ENCODE measurements at places on chromosomes 5 and 9.

DNA sequence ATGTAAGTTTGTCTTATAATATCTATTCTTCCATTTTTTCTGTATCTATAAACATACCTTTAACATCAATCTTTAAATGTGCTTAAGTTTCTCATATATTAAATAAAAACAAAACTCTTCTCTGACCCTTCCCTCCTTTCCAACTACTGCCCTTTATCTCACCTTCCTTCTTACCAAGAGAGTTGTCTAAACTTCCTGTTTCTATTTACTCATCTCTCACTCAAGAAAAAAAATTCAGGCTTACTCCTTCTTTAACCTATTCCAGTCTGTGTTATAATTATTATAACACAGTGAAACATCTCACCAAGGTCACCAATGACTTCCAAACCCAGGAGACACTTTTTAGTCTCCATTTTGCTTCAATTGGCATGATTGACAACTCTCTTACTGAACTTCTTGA lies 140.9 kb downstream of the CCDC171 start:
- DNase-seq: no peak

DNA sequence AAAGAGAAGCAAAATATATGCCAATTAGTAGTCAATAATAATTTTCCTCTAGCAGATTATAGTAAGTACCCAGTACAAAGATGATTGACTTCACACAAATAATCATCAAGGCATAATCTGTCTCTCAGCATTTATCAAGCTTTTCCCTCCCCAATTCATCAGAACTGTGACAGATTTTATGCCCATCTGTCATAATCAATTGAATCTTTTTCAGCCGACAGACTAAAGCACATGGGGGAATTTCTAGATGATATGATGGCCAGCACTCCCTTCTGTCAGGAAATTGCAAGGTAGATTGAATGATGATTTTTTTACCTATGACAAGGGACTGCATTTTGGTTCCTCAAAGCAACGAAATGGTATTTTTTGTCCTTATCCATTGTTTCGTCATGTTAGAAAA lies 227.1 kb upstream of the CYLC2 start:
- no peak for DNase-seq

DNA sequence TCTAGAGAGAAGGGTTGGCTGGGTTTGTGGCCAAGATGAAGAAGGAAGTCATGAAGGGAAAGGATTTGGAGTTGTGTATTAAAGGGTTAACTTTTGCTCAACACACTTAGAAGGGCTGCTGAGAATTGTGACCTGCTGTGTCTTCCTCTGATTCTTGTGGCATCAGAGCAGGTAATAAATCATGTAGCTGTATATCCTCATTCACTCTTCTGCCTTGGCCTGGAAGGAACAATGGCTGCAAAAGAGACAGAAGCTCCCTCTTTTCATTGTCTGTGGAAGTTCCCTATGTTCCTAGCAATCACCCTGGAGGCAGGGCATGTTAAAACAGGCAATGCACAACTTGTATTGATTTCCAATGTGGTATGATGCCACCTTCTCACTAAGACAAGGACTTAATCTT lies 159.1 kb downstream of the LRRC70 start:
- no peak for DNase-seq

GRCh38 chr9:114413861-114414301 lies 26.1 kb upstream of the AKNA start:
- DNase-seq: no peak

- no peak for DNase-seq
Measured at GRCh38 chr5:125470280-125470902, 724.0 kb upstream of the ZNF608 start.

- no peak for DNase-seq
Measured at GRCh38 chr5:7394889-7395431, 978 bp upstream of the ADCY2 start.

- DNase-seq: no peak
Measured at GRCh38 chr5:73182307-73182706, 9.3 kb downstream of the TMEM174 start.

DNA sequence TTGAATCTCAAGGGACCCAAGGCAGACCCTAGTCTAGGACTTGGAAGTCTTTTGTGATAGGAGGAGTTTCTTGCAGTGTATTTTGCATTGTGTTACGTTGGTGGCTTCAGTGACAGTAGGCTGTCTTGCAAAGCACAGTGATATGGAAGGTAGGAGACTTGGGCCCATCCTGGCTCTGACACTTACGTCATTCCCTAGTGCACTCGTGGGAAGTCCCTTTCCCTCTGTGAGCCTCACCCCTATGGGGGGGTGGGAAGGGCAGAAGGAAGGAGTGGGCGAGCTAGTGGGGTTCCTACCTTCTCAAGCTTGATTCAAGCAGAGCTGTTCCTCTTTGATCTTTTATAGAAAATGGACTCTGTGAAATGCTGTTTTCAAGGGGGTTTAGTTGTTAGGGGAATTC lies 9.2 kb upstream of the TEX53 start:
- no peak for DNase-seq

GRCh38 chr9:124215956-124216355 lies 41.8 kb upstream of the NEK6 start:
- no peak for DNase-seq

DNA sequence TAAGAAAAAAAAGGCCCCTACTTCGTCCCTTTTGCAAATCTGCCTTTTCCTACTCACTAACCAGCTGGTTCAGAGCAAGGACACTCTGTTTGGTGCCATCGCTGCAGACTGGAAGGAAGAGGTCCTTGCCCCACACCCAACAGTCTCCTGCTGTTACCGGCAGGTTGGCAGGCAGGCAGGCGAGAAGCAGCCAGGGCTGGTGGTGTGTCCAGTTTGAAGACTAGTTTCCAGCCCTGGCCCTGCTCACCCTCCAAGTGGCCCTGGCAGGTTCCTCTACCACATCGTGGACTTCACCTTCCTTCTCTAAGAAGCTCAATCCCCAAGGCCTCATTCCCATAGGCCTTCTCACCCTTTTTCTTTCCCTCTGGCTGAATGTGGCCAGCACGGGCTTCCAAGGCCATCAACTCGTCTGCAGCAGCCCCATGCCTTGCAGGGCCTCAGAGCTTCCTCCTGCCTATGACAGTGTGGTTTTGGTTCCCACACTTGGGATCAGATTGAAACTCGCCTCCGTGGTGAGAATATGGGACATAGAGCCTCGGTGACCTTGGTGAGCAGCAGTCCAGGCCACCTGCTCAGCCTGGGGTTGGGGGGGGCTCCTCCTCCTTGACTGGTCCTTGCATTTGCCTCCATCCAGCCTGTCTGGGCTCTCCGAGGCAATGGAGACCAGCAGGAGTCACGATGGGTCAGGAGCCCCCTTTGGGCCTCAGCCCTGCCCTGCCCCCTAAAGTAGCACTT lies 22.9 kb downstream of the TGFBI start:
- no peak for DNase-seq

DNA sequence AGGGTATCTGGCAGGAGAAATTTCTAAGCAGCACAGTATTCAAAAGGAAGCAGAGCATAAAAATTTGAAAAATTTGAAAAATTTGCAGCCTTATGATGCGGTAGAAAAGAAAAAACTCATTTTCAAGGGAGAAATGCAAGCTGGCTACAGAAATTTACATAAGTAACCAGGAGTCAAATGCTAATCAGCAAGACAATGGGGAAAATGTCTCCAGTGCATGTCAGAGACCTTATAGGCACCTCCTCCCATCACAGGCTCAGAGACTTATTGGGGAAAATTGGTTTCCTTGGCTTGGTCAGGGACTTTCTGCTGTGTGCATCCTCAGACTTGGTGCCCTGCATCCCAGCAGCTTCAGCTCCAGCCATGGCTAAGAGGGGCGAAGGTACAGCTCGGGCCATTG lies 35.8 kb downstream of the IZUMO3 start:
- DNase-seq: no peak

GRCh38 chr5:178511172-178511571 lies 79.0 kb downstream of the COL23A1 start:
- no peak for DNase-seq

GRCh38 chr5:84260939-84261338 lies 123.7 kb downstream of the EDIL3 start:
- no peak for DNase-seq

- DNase-seq: no peak
Measured at GRCh38 chr9:125421166-125421565, 159.5 kb downstream of the GAPVD1 start.

DNA sequence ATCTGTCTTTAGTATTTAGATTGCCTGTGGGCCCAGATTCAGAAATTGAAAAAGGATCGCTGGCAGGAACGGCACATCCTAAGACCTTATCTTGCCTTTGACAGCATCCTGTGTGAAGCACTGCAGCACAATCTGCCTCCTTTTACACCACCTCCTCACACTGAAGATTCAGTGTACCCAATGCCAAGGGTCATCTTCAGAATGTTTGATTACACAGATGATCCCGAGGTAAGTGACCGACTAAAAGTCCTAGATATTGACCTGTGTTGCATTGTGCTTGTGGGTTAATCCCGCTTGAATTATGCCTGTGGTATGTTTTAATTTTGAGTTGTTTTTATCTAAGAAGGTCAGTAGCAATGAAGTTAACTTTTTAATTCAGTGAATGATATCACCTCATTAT lies 14.4 kb downstream of the NCBP1 start:
- no peak for DNase-seq

DNA sequence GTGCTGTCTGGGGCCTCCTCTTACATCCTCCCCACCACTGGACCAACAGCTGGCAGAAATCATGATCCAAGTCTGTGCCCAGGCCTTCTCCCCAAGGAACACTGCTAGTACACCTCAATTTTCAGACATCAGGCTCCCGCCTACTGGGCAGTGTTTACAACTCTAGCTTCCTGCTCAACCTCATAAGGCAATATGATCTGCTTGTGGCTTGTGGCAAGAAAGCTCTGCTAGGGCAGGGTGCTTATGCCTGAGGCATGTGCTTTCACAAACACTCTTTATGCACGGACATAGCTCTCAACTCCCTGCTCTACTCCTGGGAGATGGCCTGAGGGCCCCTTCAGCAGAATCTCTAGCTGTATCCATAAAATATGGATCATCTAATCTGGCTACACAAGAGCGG lies 32.5 kb downstream of the SH3TC2 start:
- no peak for DNase-seq

DNA sequence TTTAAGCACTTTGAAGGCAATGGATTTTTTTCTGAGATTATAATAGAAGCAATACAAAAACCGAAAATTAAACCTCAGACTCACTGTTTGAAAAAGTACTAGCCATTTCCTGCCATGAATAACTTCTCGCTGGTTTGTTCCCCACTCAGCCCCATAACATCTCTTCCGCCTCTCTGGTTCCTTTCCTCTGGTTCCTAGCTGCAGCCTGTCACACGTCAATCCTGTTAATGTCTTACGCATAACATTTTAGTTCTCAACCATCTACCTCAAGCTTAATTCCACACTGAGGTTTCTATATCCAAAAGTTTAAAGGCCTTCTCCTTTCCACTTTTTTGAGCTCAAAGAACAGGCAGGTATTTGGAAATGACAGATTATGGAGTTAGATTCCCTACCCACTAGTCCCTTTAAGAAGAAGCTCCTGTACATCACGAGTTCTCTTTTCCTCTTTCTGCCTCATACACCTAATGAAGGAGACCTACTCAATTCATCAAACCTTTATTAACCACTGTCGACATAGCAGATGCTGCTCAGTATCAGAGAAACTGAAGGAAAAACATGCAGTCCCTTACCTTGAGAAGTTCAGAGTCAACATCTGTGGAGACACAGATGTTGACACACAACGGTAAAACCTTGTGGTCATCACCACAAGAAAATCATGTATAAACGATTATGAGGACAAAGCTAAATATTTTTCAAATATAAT lies 243.0 kb upstream of the PTGER4 start:
- DNase-seq: no peak

DNA sequence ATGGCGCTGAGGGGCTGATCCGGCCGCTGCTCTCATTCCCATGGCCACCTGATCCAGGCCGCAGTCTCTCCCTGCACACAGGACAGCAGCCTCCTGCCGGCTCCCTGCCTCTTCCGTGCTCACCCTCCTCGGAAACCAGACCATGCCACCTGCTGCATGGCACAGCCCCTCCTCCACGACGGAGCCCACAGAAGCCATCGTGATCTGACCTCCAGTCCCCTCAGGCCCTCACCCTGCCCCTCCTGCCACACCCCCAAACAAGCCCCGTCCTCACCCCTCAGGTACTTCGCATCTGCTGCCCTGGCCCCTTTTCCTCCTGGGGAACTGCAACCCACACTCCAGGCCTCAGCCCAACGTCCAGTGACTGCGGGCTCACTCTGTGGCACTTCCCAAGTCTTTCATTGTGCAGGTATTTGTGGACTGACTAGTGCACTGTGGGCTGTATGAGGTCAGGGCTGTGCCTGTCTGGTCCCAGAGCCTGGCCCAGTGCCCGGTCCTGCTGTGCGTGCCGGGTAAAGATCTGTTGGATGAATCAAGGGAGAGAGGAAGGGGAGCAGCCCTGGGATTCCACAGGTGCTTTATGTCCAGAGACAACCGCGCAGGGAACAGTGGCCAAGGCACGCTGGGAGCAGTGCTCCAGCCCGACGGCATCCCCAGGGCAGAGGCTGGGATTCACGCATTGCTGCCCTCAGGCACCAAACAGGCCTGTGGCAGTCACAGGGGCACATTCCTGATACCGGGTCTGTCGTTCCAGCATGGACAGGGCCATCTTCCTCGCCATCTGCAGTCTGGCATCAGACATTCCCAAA lies 86.1 kb downstream of the ADAMTS2 start:
- DNase-seq: no peak

GRCh38 chr9:72615931-72616330 lies 94.5 kb downstream of the TMC1 start:
- no peak for DNase-seq

DNA sequence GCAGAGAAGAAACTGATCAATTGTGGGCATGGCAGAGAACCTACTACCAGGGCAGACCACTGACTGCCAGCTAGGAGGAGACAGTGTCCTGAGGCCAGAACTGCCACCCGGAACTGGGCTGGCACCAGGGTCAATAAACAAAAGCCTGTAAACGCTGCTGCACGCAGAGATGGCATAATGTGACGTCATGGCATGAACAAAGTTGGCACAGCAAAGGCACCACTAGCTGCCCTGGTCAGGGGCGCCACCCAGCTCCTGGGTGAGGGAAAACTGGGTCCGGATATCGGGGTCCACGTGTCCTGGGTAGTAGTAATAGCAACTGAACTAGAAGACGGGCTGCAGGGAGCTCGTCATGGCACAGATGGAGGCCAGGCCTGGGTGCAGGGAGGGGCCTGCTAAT lies 32.1 kb downstream of the DYNC2I2 start:
- DNase-seq: no peak

DNA sequence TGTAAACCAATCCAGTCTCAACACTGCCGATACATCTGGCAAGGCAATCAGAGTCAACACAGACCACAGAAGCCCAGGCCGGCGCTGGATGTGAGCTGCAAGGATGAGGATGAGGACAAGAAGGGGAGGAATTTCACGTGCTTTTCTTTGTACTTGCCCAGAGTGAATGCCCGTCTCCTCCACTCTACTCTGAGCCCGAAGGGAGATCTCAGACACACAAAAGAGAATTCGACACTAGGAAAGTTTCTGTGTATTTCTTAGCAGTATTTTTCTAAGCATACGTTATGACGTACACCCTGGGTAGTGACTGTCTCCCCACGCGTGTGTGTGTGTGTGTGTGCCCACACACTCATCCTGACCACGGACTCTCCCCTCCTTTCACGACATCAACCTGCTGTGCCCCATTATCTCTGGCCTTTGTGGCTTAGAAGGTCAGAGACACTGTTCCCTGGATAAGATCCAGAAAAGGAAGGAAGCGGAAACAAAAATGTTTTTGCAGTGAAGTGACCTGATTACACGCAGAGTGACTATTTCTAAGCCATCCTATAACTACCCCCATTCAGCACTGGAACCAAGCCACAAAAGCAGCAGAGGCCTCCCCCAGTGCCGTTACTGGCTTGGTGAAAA lies 227.3 kb upstream of the DAPK1 start:
- no peak for DNase-seq

All from stimulated activated CD8-positive, alpha-beta memory T cell treated with anti-CD3 and anti-CD28 coated beads, Interleukin-7, amount 100 ng/mL, for 1 hour (primary cell).